ENCODE measurements at places on chromosomes 2 and 18. TPM values are rescaled to one million over a fixed set of nuclear protein-coding genes. Genes with fewer than 3 reads are reported as not detected.

The NT5DC4 gene
- total RNA-seq, result not detected

The EPHA4 gene
- total RNA-seq, result 8.9 TPM

The SLC14A1 gene
- total RNA-seq, result 4.5 TPM

The LRP2 gene
- not detected for total RNA-seq

The RAX gene
- not detected for total RNA-seq

The UGT1A4 gene
- not detected for total RNA-seq

The LIMS4 gene
- total RNA-seq, result not detected

The SOWAHC gene
- total RNA-seq, result 5.0 TPM

The RAB17 gene
- total RNA-seq, result under 0.01 TPM

The IDH1 gene
- total RNA-seq, result 162 TPM

The CNOT9 gene
- 68.4 TPM for total RNA-seq

The CHRNG gene
- not detected for total RNA-seq
